ENCODE measurements at places on chromosomes 1 and 21.

- H3K27ac ChIP-seq: no peak overlapping the region
- no peaks in the 10 kb centered on the region for H3K27me3 ChIP-seq
- no peaks in the 10 kb centered on the region for H3K4me1 ChIP-seq
- H3K4me3 ChIP-seq: no peak overlapping the region
Observed at GRCh38 chr1:50702395-50702794, 257.7 kb downstream of the FAF1 start.

DNA sequence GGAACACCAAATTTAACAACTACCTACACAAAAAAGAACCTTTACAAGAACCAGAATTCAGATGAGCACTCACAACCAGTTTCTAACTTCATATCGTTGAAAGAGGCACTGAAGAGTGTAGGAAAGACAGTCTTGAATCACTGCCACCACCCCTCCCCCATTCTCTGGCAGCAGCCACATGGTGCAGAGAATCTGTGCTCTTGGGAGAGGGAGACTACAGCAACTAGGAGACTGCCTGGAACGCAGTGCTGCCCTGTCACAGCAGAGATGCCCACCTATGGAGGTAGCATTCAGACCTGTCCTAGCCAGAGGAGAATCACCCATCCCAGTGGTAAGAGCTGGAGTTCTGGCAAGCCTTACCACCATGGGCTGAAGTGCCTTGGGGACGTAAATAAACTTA, 7.3 kb downstream of the CCN1 start:
- DNase-seq: no peak
- H3K4me1 ChIP-seq: peaks cover under 1% of the 10 kb centered on the region
- no peak overlapping the region for H3K27ac ChIP-seq
- H3K4me3 ChIP-seq: no peak overlapping the region
- peaks cover 3% of the 10 kb centered on the region for H3K36me3 ChIP-seq
- no peaks in the 10 kb centered on the region for H3K27me3 ChIP-seq

DNA sequence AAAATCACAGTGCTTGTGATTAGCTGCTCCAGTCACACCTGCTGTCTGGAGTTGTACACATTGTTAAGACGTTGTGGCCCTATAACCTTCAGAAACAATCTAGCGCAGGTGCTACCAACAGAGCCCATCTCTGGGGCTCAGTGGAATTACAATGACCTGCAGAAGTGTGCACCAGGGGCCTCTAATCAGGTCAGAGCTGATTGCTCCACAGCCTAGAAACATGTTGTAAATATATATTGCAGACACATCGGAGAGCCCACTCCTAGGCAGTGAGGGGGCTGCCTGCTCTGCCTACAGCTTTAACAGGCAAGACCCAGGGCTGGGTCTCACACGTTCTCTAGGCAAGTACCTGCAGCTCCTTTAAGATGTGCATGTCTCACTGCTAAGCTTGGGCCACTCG, 302.0 kb downstream of the SIPA1L2 start:
- DNase-seq: no peak
- H3K4me1 ChIP-seq: no peaks in the 10 kb centered on the region
- H3K27me3 ChIP-seq: no peaks in the 10 kb centered on the region
- no peak overlapping the region for H3K4me3 ChIP-seq
- no peak overlapping the region for H3K27ac ChIP-seq
- H3K36me3 ChIP-seq: no peaks in the 10 kb centered on the region

DNA sequence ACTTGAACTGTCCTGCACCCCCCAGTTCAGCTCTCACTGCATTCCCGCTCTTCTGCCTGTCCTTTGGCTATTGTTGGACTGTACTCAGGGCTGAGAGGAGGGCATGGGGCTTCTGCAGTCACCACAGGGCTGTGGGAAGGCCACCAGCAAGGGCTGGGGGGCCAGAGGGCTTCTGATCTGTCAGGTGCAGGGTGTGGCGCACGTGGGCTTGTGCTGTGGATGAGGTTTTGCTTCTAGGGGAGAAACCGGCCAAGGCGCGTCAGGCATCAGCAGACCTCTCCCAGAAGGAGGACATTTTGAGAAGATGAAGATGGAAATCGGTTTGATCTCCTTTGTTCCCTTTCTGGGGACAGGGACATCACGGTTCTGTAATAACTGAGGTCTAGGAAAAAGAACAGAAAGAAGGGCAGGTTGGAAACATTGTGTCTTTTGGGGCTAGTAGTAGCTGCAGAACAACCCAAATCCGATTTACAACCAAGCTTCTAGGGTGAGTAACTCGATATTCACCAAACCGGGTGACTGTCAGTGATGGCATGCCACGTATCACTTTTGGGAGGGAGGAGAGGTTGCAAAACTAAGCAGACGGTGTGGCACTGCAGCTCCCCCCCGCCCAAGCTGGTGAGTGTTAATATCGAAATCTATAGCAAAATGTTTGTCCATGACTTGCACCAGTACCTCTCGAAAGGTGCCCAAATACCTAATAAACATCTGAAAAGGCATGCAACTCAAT, 40.9 kb downstream of the AGPAT3 start:
- H3K4me1 ChIP-seq: no peaks in the 10 kb centered on the region
- H3K27ac ChIP-seq: no peak overlapping the region
- no peak overlapping the region for H3K4me3 ChIP-seq
- H3K36me3 ChIP-seq: no peaks in the 10 kb centered on the region
- no peaks in the 10 kb centered on the region for H3K27me3 ChIP-seq

DNA sequence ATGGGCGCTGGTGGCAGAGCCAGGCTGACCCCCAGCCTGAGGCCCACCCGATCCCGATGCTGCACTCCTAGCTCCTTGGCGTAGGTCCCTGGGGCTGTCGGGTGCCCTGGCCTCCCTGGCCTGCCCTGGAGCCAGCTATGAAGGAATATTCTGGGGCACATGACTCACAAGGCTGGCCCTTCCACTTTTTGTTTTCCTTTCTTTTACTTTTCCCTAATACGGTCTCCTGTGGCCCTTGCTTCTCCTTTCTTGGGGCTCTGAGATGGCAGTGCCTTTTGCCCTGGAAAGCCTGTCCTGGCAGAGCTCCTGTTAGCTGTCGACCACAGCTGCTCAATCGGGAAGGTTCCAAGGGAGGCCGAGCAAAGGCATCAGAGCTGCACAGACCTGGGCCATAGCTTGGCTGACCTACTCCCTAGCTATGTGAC, 22.1 kb downstream of the ARHGEF10L start:
- H3K36me3 ChIP-seq: no peaks in the 10 kb centered on the region
- H3K27me3 ChIP-seq: no peaks in the 10 kb centered on the region
- H3K27ac ChIP-seq: no peak overlapping the region
- no peak overlapping the region for H3K4me3 ChIP-seq
- no peak for DNase-seq
- H3K4me1 ChIP-seq: peaks cover 7% of the 10 kb centered on the region

DNA sequence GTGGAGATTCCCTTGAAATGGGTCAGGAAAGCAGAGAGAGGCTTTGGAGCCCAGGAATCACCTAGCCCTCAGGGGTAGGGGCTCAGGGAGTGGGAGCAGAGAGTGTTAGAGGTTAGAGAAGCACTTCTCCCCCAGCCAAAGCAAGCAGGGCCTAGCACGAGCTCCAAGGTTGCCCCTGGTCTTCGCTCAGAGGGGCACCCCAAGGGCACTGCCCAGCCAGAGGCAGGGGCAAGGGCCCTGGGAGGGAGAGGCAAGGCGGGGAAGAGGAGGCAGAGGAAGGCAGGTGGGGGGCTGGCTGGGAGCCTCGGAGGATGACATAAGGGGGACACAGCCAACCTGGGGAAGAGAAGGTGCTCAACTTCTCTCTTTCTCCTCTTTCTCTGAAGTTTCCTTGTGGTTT, 71.9 kb downstream of the CASZ1 start:
- DNase-seq: no peak
- H3K4me1 ChIP-seq: no peaks in the 10 kb centered on the region
- no peaks in the 10 kb centered on the region for H3K27me3 ChIP-seq
- H3K4me3 ChIP-seq: no peak overlapping the region

DNA sequence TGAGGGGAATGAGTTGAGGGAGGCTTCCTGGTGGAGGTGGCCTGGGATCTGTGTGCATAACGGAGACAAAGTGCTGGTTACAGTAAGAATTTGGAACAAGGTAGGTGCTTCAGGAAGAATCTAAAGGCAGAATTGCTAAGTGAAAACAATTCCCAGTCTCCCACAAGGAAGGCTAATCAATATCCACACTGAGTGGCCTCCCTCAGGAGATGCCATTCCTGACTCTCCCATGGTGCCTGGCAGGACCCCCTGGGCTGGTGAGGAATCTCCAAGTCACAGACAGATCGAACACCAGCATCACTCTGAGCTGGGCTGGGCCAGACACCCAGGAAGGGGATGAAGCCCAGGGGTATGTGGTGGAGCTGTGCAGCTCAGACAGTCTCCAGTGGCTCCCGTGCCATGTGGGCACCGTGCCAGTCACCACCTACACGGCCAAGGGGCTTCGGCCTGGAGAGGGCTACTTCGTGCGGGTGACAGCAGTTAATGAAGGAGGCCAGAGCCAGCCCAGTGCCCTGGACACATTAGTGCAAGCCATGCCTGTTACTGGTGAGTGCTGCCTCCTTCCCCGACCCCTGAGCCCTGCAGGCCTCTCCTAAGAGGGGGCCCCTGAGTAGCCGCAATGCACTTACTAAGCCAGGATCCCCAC, 30.7 kb downstream of the IGFN1 start:
- DNase-seq: no peak
- H3K27ac ChIP-seq: no peak overlapping the region
- H3K4me1 ChIP-seq: no peaks in the 10 kb centered on the region
- H3K4me3 ChIP-seq: no peak overlapping the region
- H3K36me3 ChIP-seq: no peaks in the 10 kb centered on the region

- no peak overlapping the region for H3K27ac ChIP-seq
- H3K27me3 ChIP-seq: no peaks in the 10 kb centered on the region
- no peaks in the 10 kb centered on the region for H3K4me1 ChIP-seq
Observed at GRCh38 chr1:43153443-43153842, 18.6 kb downstream of the EBNA1BP2 start.

GRCh38 chr1:13708380-13708982, 8.5 kb downstream of the PRDM2 start:
- no peak overlapping the region for H3K27ac ChIP-seq
- no peaks in the 10 kb centered on the region for H3K27me3 ChIP-seq
- H3K4me1 ChIP-seq: no peaks in the 10 kb centered on the region
- no peak for DNase-seq
- H3K4me3 ChIP-seq: no peak overlapping the region

DNA sequence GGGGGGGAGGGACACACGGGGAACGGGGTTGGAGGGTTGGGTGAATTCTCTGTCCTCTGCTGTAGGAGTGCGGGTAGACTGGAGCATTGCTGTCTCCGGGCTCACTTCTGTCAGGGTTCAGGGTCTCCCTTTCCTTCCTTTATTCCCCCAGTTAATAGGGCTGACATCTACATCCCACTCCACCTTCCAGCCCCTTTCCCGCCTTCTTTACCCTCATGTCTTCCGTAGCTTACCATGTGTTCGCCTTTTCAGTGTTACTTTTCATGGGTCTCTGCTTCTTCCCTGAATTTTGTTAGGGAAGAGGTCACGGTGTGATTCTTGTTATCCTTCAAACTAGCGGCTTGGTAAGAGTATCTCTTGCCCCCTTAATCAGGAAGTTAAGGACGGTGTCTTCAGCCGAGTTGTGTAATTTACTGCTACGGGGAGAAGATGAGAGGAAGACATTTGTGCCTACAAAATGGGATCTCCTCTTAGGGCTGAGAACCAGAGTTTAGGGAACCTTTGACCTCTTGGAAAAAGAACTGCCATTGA, 917 bp downstream of the RAP1A start:
- peaks cover 5% of the 10 kb centered on the region for H3K4me1 ChIP-seq
- H3K36me3 ChIP-seq: no peaks in the 10 kb centered on the region
- peak overlapping the region; percentile 95 for H3K4me3 ChIP-seq
- peak; percentile 67 for DNase-seq
- no peak overlapping the region for H3K27ac ChIP-seq
- no peaks in the 10 kb centered on the region for H3K27me3 ChIP-seq

- no peaks in the 10 kb centered on the region for H3K4me1 ChIP-seq
- no peaks in the 10 kb centered on the region for H3K27me3 ChIP-seq
- H3K27ac ChIP-seq: no peak overlapping the region
- no peak for DNase-seq
Observed at GRCh38 chr1:160827418-160827817, 31.4 kb downstream of the LY9 start.

- H3K27ac ChIP-seq: no peak overlapping the region
- H3K4me1 ChIP-seq: peaks cover 21% of the 10 kb centered on the region
- no peaks in the 10 kb centered on the region for H3K27me3 ChIP-seq
Observed at GRCh38 chr1:208135354-208135753, 108.8 kb downstream of the PLXNA2 start.

DNA sequence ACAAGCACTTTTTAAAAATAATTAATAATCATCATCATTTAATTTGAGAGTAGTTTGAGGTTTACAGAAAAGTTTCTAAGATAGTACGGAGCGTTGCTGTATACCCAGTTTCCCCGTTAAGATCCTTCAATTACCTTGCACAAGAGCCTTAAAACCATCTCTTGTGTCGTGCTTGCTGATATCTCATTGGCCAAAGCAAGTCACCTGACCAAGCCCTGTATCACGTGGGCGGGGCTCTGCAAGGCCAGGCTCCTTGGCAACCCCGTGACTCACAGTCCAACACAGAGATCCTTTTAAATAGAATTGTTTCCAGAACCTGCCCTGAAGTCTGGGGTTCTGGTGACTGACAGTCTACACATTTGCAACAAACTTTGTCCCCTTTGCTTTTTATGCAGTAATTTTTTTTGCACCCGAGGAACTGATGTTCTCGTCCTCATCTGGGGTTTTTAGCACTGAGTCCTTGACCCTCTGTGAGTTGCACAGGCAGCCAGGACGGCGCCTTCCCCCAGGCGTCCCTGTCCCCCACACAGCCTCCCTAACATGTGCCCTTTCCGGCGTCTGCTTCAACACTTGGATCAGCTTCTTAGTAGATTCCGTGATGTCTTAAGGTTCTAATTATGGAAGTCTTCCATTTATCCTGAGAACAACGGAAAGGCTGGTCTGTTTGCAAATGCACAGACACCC, 183.3 kb upstream of the TMEM51 start:
- no peak overlapping the region for H3K4me3 ChIP-seq
- H3K27ac ChIP-seq: no peak overlapping the region
- DNase-seq: peak; percentile 86
- no peaks in the 10 kb centered on the region for H3K36me3 ChIP-seq

DNA sequence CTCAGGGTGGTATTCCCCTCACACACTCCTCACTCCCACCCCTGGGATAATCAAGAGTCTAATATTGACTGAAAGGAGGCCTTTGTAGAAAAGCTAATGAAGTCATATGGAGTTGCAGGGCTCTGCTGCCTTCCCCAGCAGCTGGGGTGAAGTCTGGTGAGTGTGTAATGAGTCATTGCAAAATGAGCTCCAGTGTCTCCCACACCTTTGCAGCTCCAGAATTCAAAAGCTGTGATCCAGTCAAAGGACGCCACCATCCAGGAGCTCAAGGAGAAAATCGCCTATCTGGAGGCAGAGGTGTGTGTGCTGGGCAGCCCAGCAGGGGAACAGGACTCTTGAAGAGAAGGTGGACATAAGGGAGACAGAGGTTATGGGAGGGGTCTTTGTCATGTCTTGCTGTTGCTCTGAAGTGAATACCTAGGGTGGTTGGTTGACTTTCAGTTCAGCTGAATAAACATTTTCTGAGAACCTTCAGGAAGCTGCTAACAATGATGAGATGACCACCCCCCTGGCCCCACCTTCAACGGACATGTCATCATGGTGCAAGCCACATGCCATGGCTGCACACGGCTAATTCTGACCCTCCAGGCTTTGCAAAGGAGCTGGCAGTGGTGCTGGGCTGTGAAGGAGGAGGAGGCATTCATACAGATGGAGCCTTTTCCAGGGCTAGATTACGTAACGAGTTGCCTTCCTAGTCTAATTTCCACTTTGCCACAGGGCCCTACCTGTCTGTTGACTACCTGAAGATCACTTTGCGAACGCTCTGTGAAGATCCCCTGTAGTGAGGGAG, 32.2 kb upstream of the SNX27 start:
- H3K27me3 ChIP-seq: no peaks in the 10 kb centered on the region
- H3K36me3 ChIP-seq: peaks cover 3% of the 10 kb centered on the region
- H3K4me3 ChIP-seq: no peak overlapping the region
- DNase-seq: no peak
- peaks cover 2% of the 10 kb centered on the region for H3K4me1 ChIP-seq

- no peak overlapping the region for H3K27ac ChIP-seq
- no peaks in the 10 kb centered on the region for H3K4me1 ChIP-seq
- no peak for DNase-seq
- H3K27me3 ChIP-seq: no peaks in the 10 kb centered on the region
- H3K4me3 ChIP-seq: no peak overlapping the region
Observed at GRCh38 chr1:221667504-221667903, 74.4 kb downstream of the DUSP10 start.

All from mesendoderm (in vitro differentiated cells).